ENCODE measurements at places on chromosomes 1 and 21.

- no peaks in the 10 kb centered on the region for H3K27me3 ChIP-seq
- no peaks in the 10 kb centered on the region for H3K36me3 ChIP-seq
- H3K27ac ChIP-seq, result no peak overlapping the region
- H3K4me3 ChIP-seq, result no peak overlapping the region
- DNase-seq, result no peak
- no peaks in the 10 kb centered on the region for H3K4me1 ChIP-seq
These were observed 131.2 kb downstream of the DISC1 start for GRCh38 chr1:231757759-231758158.

DNA sequence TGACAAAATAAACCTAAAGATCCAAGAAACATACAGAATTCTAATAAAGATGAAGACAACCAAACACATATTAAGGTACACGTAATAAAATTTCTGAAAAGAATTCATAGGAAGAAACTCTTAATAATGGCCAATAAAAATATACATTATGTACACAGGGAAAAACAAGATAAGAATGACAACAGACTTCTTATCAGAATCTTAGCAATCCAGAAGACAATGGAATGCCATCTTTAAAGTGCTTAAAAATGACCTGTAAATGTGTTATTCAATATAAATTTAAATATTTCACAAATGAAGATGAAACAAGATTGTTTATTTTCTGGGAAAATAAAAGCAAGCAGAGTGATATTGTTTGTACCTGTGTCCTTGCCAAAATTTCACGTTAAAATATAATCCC, 530.4 kb upstream of the PTBP2 start:
- no peak overlapping the region for H3K4me3 ChIP-seq
- H3K27ac ChIP-seq, result no peak overlapping the region
- no peaks in the 10 kb centered on the region for H3K27me3 ChIP-seq
- no peak for DNase-seq

- H3K27me3 ChIP-seq, result no peaks in the 10 kb centered on the region
- peaks cover 11% of the 10 kb centered on the region for H3K36me3 ChIP-seq
- no peak overlapping the region for H3K27ac ChIP-seq
- no peak overlapping the region for H3K4me3 ChIP-seq
- DNase-seq, result no peak
These were observed 37.3 kb downstream of the AZIN2 start for GRCh38 chr1:33118274-33118673.

DNA sequence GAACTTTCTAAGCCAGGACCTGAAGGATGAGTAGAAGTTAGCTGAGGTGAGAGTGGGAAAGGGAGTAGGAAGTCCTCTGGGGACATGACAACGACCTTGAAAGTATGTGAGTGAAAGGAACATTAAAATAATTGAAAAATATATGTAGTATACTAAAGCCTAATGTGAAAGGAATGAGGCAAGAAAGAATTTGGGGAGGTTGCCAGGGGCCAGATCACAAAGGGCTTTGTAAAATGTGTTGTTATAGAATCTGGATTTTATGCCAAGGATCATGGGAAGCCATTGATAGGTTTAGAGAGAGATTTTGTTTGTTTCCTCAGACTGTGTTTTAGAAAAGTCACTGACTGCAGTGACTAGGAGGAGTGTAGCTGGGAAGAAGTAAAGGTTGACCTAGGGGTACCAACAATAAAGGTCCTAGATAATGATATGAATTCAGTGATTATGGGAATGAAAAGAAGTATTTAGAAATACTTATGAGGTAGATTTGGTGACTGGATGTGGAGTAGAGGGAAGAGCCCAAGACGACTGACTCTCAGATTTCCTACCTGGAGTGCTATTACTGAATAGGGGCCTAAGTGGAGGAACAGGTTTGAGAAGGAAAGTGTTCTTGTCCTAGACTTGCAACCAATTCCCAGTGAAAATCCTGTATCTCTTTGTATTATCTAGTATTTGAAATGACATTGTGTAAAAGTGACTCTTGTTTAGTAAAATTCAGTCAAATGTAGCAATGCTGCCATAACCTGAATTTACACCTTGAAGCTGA, 179.8 kb downstream of the PHTF1 start:
- no peak overlapping the region for H3K4me3 ChIP-seq
- H3K36me3 ChIP-seq, result no peaks in the 10 kb centered on the region
- H3K27ac ChIP-seq, result no peak overlapping the region
- H3K4me1 ChIP-seq, result no peaks in the 10 kb centered on the region

- peaks cover 1% of the 10 kb centered on the region for H3K4me1 ChIP-seq
- peak overlapping the region; percentile 15 for H3K27ac ChIP-seq
- H3K4me3 ChIP-seq, result no peak overlapping the region
- peak; percentile 59 for DNase-seq
- H3K36me3 ChIP-seq, result no peaks in the 10 kb centered on the region
These were observed 12.1 kb downstream of the PRKACB start for GRCh38 chr1:84156210-84156621.

DNA sequence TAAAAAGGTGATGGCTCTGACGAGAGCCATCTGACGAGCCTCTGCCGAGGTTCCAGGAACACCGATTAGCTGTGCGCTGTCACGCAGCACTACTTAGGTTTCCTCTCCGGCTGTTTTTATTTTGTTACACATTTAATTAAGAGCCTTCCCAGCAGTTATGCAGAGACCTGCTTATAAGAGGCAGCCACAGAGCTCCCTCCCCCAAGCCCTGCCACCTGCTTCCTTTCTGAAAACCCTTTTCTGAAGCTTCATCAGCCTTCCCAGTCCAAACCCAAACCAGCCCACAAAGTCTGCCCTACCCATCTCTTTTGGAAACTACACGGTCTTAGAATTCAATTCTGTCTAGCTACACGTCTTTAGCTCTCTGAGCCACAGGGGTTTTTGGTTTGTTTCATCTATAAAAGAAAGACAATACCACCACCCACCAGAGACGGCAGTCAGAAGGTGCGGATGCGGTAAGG, 49.1 kb downstream of the ERI3 start:
- no peak for DNase-seq
- H3K27ac ChIP-seq, result no peak overlapping the region
- H3K27me3 ChIP-seq, result no peaks in the 10 kb centered on the region
- peaks cover 91% of the 10 kb centered on the region for H3K36me3 ChIP-seq
- no peak overlapping the region for H3K4me3 ChIP-seq
